ENCODE measurements at places on chromosomes 13 and 19. TPM values are rescaled to one million over a fixed set of nuclear protein-coding genes. Genes with fewer than 3 reads are reported as not detected.

TLE5 gene
- total RNA-seq, result 456 TPM

C5AR2 gene
- 0.18 TPM for total RNA-seq

ZNF284 gene
- total RNA-seq, result 1.6 TPM

ZNF439 gene
- 1.4 TPM for total RNA-seq

CNN1 gene
- total RNA-seq, result 5.5 TPM

KISS1R gene
- 0.18 TPM for total RNA-seq

DNAAF3 gene
- total RNA-seq, result 0.71 TPM

SIGLECL1 gene
- not detected for total RNA-seq

LAIR1 gene
- total RNA-seq, result not detected

All from myometrial cell (primary cell).